Suppressor macrophage (primary cell): ENCODE measurements at places on chromosomes 2 and 18.

GRCh38 chr18:31977270-31977872 lies 34.4 kb upstream of the TRAPPC8 start:
- peak; percentile 42 for DNase-seq

GRCh38 chr2:84969511-84970209 lies 1.3 kb upstream of the KCMF1 start:
- peak; percentile 57 for DNase-seq

- peak; percentile 42 for DNase-seq
Observed at GRCh38 chr2:24971286-24971535, 544 bp downstream of the DNAJC27 start.

- DNase-seq: no peak
Observed at GRCh38 chr2:46360303-46360702, 63.1 kb downstream of the EPAS1 start.

DNA sequence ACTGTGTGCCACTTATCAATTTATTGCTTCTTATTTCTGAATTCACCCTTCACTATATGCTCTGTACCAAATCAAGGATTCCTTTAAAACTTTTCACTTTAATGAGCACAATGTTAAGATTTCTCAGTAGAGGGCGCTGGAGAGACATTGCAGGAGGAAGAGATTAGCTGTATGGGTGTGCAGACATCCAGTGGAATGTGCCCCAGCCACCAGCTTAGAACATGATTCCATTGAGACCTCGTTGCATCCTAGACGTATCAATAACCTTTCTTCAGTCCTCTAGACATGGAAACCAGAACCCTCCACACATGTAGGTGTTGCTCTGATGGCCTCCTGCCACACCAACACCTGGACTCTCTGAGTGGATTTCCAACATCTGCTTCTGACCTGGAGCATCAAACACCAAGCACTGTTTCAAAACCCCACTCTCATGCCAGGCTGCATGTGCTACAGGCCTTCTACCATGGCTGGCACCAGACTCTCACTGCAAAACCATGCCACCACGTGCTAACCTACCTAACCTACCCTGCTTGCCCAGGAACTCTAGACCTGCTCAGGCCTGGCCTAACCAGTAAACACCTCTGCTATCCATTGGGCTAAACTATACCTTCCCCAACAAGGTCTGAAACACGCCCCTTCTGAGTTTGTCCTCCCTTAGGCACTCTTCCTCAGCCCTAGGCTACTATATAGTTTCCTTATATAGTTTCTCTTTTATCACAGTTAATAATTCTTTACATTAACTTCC lies 633.2 kb upstream of the PKDCC start:
- DNase-seq: peak; percentile 72

GRCh38 chr2:80525152-80525551 lies 220.6 kb upstream of the LRRTM1 start:
- DNase-seq: no peak

- DNase-seq: peak; percentile 27
Observed at GRCh38 chr2:64328415-64328722, 125.6 kb upstream of the LGALSL start.
